ENCODE measurements at places on chromosomes 7 and 10.

GRCh38 chr7:50418526-50419290, 31.4 kb downstream of the FIGNL1 start:
- no peak for DNase-seq

DNA sequence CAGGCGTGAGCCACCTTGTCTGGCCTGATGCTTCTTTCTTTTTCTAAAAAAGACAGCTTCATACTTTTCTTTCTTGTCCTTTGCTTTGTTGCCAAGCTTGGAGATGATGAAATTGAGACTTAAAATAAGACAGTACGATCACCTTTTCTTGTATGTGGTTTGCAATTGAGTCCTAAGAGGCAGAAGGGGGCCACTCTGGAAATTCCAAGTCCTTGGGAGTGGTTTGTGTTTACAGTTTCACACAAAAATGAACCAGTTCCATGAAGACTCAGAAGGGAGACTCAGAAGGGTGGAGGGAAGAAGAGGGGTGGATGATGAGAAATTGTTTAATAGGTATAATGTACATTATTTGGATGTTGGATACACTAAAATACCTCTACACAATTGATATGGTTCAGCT, 70.7 kb upstream of the TNS3 start:
- no peak for DNase-seq

DNA sequence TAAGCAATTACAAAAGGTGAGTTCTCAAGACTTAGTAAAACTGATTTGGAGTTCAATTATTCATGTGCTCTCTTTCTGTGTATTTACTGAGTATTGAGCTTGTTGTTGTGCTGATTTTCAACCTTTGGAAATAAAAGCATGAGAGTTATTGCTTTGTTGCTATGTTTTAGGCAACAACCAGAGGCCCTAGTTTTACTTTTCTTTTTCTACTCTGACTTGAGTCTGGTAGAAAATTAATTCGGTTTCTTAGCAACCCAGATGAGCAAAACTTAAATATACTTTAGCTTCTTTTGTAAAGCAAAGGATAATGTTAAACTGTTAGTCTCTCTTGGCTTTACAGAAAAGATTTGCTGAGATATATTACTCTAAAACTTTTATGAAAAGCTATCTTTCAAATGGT, 66.4 kb upstream of the SCIN start:
- no peak for DNase-seq

DNA sequence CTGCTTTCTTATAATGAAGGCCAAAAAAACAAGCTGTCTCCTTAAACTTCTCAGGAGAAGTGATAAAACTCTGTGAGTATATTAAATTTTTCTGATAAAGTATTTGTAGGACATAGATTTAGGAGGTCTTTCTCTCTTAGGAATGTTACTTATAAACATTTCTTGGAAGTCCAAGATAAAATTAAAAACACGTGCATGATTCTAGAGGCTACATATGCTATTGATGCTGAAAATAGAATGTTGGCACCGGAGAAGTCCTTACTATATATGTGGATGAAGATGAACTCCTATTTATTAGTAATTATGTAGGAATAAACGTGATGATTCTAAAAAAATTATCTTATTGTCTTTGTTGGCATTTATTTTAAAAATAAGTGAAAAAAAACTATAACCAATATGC, 241.3 kb upstream of the LRRTM3 start:
- DNase-seq: no peak

GRCh38 chr10:60430836-60431597, 41.3 kb upstream of the ANK3 start:
- DNase-seq: no peak

DNA sequence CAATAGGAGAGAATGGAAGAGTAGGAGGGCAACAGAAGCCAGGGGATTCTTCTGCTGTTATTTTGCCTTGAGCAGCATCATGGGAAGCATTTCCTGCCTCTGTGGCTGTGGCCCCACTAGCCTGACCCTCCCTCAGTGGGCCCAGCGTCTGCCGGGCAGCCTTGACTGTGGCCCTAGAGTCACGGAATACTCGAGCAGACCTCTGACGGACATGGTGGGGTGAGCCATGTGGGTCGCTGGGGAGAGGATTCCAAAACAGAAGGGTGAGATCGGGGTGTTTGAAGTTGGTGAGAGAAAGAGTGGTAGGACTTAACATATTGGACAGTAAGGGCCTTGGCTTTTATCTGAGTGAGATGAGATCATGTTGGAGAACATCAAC, 8.3 kb upstream of the PRKAG2 start:
- DNase-seq: no peak

- no peak for DNase-seq
Measured at GRCh38 chr7:103962070-103962469, 27.4 kb downstream of the RELN start.

- no peak for DNase-seq
Measured at GRCh38 chr10:98272656-98273055, 4.7 kb upstream of the LOXL4 start.

GRCh38 chr10:15739254-15739970, 19.7 kb upstream of the ITGA8 start:
- no peak for DNase-seq

- no peak for DNase-seq
Measured at GRCh38 chr10:126250527-126251310, 137.6 kb downstream of the ADAM12 start.

DNA sequence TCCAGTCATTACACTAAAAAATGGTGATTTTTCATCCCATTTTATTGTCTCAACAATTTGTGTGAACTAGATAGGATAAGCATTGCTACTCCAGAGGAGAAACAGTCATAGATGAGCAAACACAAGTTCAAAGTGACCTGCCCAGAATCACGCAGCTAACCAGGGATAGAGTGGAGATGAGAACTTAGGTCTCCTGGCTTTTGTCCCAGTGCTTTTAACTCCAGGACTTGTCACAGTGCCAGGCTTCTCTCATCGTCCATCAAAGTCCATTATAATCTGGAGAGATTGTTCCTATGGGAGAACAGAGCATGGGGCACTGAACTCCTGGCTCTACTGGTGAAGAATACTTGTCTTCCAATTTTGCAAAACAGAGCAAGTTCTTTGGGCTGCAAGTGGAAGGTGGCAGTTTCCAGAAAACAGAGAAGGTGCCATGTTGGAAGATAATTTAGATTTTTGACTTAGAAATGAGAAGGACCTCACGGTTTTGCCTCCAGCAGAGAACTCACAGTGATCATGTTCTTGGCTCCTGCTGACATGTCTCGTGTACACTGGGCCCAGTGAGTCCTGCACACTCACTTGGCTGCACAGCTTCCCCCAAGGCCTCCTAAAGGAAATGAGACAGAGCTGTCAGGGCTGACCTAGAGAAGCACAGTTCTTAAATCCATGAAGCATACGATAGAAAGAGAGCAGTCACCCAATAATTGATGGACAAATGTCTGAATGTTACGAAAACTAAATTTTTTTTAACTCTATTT, 322.9 kb upstream of the NRP1 start:
- DNase-seq: no peak

- no peak for DNase-seq
Measured at GRCh38 chr10:131204406-131205152, 106.9 kb downstream of the TCERG1L start.

DNA sequence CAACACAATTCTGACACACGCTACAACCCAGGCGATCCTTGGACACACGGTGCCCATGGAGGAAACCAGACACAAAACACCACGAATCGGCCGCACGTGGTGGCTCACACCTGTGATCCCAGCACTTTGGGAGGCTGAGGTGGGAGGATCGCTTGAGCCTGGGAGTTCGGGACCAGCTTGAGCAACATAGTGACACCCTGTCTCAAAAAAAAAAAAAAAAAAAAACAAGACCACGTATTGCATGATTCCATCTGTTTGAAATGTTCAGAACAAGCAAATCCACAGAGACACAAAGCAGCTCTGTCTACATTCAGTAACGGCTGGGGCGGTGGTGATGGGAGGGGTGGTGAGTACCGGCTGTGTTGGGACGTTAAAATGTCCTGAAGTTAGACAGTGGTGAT, 25.2 kb downstream of the ADAP1 start:
- no peak for DNase-seq

GRCh38 chr10:61899997-61900828, 1.3 kb upstream of the ARID5B start:
- peak; percentile 93 for DNase-seq

GRCh38 chr10:132575320-132576201, 38.0 kb downstream of the INPP5A start:
- peak; percentile 70 for DNase-seq

GRCh38 chr10:121244818-121245217, 353.4 kb downstream of the FGFR2 start:
- no peak for DNase-seq

GRCh38 chr7:102431617-102432298, 1.6 kb upstream of the ORAI2 start:
- no peak for DNase-seq

All from Peyer's patch (tissue), 4 donors.